ENCODE measurements at places on chromosomes 16 and 17.

GRCh38 chr17:14197586-14197985 lies 39.1 kb downstream of the CDRT15 start:
- DNase-seq = no peak

DNA sequence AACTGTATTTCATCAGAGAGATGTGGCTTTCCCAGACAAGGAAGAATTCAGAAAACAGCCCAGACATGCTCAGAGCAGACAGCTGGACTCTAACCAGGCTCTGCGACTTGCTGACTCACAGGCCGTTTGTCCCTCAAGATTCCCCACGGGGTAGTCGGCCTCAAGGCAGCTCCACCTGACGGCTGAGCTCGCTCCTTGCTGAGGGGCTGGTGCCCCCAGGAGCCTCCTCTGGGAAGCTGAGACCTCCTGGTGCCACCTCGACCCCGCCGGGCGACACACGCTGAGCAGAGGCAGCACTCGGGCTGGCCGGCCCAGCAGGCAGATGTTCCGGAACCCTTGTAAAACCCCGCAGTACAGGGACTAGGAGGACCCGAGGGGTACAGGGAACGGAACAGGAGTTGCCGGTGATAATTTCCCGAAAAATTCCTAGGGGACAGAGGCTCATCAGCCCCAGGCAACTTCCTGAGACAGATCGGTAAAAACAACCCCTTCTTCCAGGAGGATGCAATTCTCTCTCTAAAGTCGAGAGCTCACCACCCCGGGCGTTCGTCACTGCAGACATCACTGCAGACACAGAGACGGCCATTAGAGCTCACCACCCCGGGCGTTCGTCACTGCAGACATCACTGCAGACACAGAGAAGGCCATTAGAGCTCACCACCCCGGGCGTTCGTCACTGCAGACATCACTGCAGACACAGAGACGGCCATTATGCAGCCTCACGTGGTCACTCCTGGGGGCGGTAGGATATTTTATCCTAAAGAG lies 19.9 kb downstream of the RPH3AL start:
- no peak for DNase-seq

- DNase-seq = no peak
These were observed 1.2 kb downstream of the SNTB2 start for GRCh38 chr16:69188236-69188549.

- DNase-seq = no peak
These were observed 11.6 kb upstream of the ZNF689 start for GRCh38 chr16:30621765-30622164.

GRCh38 chr17:51189162-51189561 lies 23.0 kb downstream of the NME2 start:
- no peak for DNase-seq

DNA sequence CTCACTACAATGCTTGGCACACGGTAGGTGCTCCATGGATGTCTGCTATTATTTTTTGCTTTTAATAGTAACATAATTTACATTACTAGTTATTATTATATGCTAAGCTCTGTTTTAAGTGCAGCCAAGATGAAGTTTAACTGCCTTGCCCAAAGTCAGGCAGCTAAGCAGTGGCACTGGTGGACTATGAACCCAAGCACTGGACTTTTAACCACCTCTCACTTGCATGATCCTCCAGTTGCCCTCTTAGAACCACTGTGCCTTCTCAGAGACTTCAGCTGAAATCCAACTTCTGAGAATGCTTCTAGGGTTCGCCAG lies 1.5 kb upstream of the ZNF207 start:
- DNase-seq = no peak

DNA sequence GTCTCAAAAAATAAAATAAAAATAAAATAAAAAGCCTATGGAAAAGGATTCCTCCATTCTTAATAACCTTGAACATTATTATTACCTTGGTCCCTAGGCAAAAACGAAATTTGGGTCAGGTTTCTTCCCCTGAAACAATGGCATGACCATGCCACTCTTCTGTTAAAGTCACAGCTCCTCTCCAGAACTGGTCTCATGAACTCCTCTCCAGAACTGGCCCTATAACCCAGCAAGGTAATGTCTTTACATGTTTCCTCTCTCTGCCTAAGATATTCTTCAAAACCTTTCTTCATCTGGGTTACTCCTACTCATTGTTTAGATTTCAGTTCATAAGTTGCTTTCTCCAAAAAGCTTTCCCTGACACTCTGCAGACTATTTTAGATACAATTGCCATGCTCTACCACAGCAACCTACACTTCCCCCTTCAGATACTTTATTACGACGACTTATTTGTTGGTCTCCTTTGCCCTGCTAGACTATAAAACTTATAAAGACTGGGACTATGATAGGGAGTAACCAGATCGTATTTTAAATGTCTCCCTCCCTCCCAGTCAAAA lies 13.5 kb downstream of the TRIM37 start:
- no peak for DNase-seq
